ENCODE measurements at places on chromosomes 7 and 10.

GRCh38 chr7:113015034-113015645 lies 71.5 kb downstream of the GPR85 start:
- DNase-seq: no peak

DNA sequence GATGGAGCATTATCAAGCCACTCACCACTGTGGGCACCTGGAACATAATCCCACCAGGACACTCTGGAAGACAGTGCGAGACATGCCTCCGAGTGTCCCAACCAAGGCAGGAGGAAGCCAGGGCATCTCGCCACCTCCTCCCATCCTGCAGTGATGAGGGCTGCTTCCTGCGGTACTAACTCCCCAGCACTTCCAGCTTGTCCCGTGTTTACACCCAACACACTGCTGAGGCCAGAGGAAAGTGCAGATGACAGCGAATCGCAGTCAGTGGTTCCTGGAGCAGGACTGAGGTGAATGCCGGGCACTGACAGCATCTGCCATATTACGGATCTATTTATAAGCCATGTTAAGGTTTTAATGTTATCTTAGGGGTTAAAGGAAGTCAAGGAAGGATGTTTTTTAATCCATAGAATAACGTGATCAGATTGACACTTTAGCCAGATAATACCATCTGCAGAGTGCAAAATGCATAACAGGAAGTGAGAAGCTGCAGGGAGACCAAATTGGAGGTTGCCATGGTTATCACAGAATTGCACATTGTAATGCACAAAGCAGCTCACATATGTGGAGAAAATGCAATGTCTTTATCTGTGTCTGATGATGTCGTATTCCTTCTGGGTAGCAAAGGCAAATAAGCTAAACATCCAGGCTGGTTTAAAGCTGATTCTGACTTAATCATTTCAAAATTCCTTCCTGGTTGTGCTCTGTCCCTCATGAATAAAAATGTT lies 314.1 kb upstream of the C7orf33 start:
- no peak for DNase-seq

DNA sequence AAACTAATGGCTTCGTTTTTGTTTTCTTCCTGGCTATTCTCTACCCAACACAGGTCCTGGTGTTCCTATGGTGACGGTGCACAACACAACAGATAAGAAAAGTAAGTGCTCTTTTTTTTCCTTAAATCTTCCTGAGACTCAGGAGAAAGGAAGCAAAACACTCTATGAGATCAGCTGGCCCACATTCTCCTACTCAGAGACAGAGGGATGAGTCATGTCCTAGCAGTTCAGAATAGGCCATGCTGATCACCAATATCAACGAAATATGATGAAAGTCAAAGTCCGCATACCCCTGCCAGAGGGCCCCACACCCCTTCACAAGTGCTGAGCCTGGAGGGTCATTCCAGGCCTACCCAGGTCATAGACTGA lies 149.2 kb downstream of the PAXIP1 start:
- DNase-seq: no peak

DNA sequence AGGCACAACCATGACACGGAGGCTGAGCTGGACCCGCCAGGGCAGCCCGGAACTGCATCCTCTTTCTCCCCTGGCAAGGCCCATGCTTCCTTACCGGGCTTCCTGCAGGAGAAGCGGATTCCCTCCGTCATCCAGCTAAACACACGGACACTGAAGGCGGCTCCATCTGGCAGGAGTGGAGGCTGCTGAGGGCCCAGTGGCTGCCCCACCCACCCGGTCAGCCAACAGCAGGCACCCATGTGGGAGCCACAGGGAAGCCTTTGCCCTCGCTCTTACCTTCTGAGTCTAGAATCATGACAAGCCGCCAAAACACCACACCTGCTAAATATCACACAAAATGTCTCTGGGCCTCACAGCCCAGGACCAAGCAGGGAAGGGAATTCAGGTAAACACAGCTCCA lies 321.6 kb upstream of the RNF32 start:
- DNase-seq: no peak

DNA sequence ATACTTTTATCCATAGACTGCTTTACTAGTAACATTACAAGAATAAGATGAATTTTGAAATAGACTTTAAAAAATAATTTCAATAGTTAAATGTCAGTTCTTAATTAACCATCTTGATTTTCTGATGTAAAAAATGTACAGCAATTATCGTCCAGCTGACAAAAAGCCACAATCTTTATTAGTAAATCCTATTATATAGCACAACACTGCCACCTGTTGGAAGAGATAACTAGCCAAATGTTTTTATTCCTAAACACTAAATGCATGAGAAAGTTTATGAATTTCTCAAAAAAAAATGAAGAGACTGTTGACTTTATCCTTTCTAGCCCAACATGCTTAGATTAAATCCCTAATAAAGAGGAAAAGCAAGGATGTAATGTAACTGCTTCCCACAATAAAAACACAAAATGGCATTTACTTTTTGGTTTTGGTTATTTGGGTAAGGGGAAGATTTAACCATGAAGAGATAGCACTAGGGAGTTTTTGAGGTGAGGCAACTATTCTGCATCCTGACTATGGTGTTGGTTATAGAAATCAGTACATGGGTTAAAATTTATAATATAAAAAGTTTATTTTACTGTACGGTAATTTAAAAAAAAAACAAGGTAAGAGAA lies 8.0 kb downstream of the COA1 start:
- no peak for DNase-seq

DNA sequence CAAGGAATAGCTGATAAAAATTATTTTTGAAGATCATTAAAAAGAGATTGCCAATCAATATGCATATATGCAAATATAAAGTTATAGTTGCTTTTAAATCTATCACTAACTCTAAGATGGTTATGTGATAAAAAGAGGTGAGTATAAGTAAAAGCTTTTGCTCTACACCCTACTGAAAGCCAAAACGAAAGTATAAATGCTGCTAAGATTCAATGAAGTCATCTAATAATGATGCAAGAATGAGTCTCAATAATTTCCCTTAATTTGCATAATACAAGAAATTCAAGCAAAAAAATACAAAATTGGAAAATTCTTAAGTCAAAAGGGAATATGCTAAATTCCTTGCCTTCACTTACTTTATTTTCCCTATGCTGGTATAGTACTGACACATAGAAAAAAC lies 75.2 kb downstream of the WAPL start:
- no peak for DNase-seq

Measured in stimulated activated CD8-positive, alpha-beta memory T cell treated with anti-CD3 and anti-CD28 coated beads, Interleukin-4, amount 100 ng/mL, for 24 hours (primary cell).